ENCODE measurements at places on chromosomes 2 and 18. TPM values are rescaled to one million over a fixed set of nuclear protein-coding genes. Genes with fewer than 3 reads are reported as not detected.

The OSR1 gene
- total RNA-seq: not detected

The COQ10B gene
- 13.3 TPM for total RNA-seq

The IL36B gene
- total RNA-seq: not detected

The UGT1A6 gene
- total RNA-seq: not detected

The GMPPA gene
- 35.2 TPM for total RNA-seq

The TM4SF20 gene
- total RNA-seq: not detected

The RAD51AP2 gene
- total RNA-seq: not detected

The FZD7 gene
- 0.94 TPM for total RNA-seq
